ENCODE measurements at places on chromosomes 1 and 21.

GRCh38 chr21:29540289-29540688 lies 241.6 kb downstream of the BACH1 start:
- DNase-seq = no peak

DNA sequence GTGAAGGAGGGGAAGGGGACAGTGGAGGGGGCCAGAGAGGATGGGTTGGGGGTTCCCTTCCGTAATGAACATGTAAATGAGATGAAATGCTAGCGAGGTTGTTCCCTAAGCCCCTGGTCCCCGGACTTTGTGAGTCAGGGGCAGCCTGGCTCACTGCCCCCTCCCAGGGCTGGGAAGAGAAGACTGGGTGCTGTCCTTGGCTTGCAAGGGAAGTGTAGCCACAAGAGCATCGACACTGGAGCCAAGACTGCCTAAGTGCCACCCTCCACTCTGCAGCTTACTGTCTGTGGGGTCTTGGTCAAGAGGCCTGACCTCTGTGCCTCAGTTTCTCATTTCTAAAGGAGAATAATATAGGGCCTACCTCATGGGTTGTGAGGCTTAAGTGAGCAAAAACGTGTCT lies 483 bp downstream of the PEAR1 start:
- DNase-seq = no peak

- DNase-seq = no peak
Observed at GRCh38 chr1:166905900-166906299, 29.8 kb upstream of the TADA1 start.

GRCh38 chr1:225613006-225613405 lies 39.9 kb downstream of the ENAH start:
- no peak for DNase-seq

DNA sequence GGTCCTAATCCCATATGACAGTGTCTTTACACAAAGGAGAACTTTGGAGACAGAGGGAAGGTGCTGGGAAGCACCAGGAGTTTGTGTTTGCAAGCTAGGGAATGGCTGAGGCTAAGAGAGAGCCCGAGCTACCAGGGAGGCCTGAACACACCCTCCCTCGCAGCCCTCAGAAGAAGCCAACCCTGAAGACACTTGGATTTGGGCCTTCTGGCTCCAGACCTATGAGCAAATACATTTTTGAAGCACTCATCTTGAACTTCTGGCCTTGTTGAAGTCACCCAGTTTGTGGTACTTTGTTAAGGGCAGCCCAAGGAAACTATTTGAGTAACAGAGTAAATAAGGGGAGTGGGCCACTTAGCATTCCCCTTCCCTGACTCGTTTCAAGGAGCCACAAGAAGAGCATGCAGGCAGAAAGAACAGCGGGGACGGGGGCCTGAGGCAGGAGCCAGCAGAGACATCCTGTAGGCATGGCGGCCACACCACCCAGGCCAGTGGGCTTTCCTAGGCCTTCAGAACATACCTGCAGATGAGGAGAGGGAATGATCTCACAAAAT lies 13.2 kb upstream of the QSOX1 start:
- DNase-seq = no peak

- peak; percentile 3 for DNase-seq
Observed at GRCh38 chr1:88973520-88974137, 18.8 kb downstream of the KYAT3 start.

DNA sequence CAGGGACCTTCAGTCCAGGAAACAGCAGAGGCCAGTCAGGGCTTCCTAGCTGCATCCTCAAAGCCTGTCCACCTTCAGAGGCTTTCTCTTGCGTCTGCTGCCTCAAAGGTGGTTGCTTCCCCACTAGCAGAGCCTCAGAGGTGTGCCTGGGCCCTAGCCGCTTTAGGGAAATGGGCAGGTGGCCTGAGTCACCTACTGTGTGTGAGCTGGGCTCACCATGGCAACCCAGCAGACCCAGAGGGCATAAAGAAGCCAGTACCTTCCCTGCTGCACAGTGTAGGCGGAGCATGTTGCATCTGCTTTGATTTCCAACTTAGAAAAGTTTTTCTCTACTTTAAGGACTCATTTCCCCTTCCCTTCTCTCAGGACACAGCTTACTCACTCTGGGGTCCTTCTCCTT lies 12.5 kb downstream of the SLC9A1 start:
- DNase-seq = no peak

- DNase-seq = no peak
Observed at GRCh38 chr1:211634461-211634860, 41.0 kb downstream of the NEK2 start.

DNA sequence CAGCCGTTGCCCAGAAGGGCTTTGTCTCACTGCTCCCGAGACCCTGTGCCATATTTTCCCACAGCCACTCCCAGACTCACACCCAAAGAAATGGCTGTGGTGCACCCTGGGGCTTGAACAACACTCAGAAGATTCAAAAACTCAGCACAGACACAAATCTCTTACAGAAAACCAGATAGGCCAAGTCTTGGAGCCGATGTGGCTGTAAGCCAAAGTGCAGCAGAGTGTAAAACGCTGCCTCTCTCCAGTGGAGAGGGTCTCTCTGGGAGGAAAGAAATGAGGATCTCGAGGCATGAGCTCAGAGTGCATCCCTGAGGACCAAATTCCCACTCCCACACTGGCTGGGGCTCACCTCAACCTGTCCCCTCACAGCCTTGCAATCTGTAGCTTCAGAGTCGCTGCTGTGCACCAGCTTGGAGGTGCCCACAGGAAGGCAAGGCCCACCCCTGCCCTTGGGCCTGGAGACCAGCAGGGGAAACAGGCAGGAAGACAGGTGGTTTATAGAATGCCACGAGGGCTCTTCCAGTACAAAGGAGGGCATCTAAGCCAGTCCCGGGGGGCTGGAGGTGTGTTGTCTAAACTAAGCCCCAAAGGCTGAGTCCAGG lies 171.3 kb upstream of the AJAP1 start:
- peak; percentile 17 for DNase-seq

- no peak for DNase-seq
Observed at GRCh38 chr1:84585803-84586202, 11.6 kb upstream of the CTBS start.

DNA sequence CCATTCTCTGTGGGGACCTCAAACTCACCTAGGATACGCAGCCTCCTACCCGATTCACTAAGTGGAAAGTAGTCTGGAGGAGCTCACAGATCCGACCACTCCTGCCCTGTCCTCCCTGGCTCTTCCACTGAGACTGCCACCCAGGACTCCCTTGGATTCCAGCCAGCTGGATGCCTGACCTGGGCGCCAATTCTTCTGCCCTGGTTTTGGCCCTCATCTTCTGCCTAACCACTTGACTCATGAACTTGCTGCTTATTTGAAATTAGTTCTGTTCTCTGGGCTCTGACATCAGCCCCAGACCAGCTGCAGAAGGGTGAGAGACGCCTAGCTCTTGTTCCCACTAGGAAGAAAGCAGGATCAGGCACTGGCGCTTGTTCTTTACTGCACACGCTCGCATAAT lies 48.9 kb downstream of the SLC35D1 start:
- no peak for DNase-seq

DNA sequence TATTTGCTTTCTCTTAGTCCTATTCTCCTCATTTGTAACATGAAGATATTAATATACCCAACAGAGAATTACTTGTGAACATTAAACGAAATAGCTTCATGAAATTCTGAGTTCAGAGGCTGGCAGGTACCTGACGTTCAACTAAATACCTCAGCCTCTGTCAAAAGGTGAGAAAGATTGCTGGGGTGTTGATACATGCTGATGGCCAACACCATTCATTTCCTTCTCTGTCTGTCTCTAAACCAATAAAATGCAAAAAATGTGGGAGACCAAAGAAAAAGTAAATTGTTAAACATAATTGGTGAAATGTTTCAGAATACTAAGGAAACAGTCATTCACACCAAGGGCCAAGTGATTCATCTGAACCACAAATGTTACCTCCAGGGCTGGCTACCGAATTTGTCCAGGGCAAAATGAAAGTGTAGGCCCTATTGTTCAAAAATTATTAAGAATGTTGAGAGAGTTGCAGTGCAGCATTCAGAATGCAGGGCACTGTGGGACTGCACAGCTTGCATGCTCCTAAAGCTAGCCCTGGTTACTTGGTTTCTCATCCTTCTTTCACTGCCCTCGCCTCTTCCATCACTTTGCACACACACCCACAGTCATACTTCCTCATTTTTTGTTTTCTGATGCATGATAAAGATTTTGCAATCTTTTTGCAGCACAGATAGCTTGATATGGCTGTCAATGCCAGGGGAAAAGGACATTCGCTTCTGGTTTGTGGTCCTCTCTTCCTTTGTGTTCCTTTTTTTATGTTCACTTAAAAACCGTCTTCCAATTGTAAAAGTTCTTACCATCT lies 414.3 kb upstream of the NR5A2 start:
- DNase-seq = no peak

GRCh38 chr1:22755641-22756040 lies 45.0 kb downstream of the EPHB2 start:
- DNase-seq = no peak

GRCh38 chr1:186620566-186621350 lies 59.5 kb downstream of the PTGS2 start:
- no peak for DNase-seq

DNA sequence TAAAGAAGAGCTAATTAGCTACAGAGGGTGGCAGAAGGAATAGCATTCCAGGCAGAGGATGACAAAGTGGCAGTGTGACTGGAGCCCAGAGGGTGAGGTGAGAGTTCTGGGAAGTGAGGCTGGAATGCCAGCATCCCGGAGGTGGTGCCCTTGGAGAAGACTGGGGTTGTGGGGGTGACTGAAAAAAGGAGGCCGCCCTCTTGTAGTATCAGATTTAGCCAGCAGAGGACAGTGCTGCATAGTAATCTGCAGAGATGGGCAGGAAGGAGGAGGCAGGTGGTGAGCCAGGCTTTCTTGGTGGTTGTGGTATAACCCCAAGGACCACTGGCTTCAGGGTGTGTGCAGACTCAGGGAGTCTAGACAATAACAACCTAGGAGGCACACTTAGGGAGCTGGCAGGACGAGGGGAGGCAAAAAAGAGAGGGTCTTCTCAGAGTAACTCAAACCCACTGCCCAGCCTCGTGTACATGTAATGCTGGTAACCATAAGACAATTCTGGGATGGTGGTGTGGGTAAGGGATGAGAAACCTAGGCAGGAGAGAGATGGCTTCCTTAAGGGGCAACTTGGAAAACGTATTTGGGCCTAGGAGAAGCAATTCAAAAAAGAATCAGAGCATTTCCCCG lies 30.5 kb downstream of the MROH7 start:
- peak; percentile 12 for DNase-seq

GRCh38 chr1:11455967-11456570 lies 22.9 kb upstream of the DISP3 start:
- DNase-seq = no peak

GRCh38 chr21:38897532-38898421 lies 92.0 kb downstream of the ETS2 start:
- no peak for DNase-seq

- no peak for DNase-seq
Observed at GRCh38 chr1:98565951-98566350, 95.6 kb upstream of the SNX7 start.

- no peak for DNase-seq
Observed at GRCh38 chr21:38243732-38244406, 12.9 kb upstream of the KCNJ15 start.

GRCh38 chr1:182059936-182060335 lies 1.6 kb downstream of the ZNF648 start:
- DNase-seq = no peak

DNA sequence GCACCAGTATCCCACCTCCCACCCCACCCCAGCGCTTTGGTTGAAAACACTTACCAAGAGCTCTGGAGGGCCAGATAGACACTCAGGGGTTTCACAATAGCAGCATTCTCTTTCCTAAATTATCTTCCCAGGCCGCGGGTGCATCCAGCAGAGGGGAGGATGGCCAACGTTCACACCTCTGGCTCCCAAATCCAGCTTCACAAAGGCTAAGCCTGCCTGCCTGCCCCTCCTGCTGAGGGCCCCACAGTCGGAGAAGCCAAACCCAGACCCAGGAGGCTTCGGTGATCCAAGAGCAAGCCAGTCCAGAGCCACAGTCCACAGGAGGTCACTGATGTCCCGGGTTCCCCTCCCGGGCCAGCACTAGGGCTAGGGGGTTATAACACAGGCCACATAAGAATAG lies 231.9 kb downstream of the TRABD2B start:
- no peak for DNase-seq

- DNase-seq = no peak
Observed at GRCh38 chr1:176820391-176821031, 344.0 kb downstream of the ASTN1 start.

DNA sequence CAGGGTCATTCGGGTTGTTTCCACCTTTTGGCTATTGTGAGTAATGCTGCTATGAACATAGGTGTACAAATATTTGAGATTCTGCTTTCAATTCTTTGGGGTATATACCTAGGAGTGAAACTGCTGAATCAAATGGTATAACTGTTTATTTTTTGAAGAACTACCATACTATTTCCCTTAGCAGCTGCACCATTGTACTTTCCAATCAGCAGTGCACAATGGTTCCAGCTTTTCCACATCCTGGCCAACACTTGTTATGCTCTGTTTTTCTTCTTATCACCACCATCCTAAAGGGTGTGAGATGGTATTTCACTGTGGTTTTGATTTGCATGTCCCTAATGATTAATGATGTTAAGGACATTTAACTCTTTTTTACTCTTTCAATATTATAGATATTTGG lies 3.6 kb upstream of the ABCA4 start:
- no peak for DNase-seq

- DNase-seq = peak; percentile 70
Observed at GRCh38 chr1:235649368-235650163, at the start of gene GNG4. Gene GNG4 (minus strand): TSS chr1:235649784. CDS start chr1:235583838, 65,946 bp downstream.

GRCh38 chr1:202656951-202657646 lies 53.2 kb downstream of the SYT2 start:
- DNase-seq = no peak

DNA sequence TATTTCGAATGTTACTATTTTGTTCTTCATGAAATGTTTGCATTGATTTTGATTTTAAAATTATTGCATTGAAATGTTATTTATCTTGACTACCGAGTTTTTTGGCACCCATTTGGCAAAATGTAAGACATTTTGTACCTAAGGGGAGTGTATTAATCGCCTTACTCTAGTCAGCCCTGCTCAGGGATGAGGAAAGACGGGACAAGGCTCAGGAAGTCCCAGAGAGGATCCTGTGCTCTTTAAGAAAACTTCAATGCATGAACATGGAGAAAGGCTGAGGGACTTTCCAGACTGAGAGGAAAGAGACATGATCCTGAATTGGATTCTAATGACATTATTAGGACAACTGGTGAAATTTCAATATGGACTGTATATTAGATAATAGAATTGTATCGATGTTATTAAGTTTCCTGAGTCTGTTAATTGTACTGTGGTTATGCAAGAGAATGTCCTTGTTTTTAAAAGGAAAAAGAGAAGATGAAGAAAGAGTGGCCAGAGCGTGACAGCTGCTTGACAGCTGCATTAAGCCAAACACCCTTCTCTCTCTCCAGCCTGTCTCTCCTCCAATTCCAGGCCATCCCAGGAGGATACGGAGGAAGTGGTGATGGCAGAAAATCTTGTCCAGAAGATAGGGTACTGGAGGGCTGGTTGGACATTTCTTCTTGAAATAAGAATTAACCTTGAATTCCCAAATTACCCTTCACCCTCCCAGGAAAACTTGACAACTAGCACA lies 66.0 kb downstream of the PLEKHA6 start:
- DNase-seq = no peak

All from NCI-H2171 (cell line).